NB4 (cell line): ENCODE measurements at places on chromosomes 3 and 15.

- no peak for DNase-seq
Observed at GRCh38 chr3:156349978-156350377, 204.9 kb downstream of the SSR3 start.

- no peak for DNase-seq
Observed at GRCh38 chr3:37622999-37623883, 238.4 kb upstream of the CTDSPL start.

- peak; percentile 42 for DNase-seq
Observed at GRCh38 chr3:172461530-172462138, 13.4 kb upstream of the GHSR start.

GRCh38 chr15:63288778-63289378, 11.5 kb downstream of the APH1B start:
- peak; percentile 65 for DNase-seq
